ENCODE measurements at places on chromosomes 3 and 15.
A peak's percentile ranks its signal among the peaks of the same experiment; 100 is the strongest.

DNA sequence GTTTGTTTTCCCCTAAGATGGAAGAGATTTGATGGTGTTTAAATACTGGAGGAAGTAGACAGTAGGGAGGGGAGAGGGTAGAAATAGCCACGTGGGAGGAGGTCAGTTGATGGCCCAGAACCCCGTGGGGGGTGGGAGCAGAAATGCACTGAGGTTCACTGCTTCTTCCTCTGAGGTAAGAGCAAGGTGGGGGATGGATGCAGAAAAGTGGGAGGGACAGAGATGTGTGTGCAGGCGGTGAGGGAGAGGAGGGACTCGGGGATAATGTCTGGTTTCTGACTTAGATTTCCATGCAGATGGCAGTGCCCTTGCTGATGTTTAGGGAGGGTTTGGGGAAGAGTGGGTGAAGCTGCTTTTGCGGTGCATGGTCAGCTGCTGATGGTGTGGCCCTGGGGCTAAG is 102.9 kb downstream of the ARNT2 start:
- DNase-seq = no peak

- DNase-seq = no peak
These were observed 427.5 kb downstream of the PDCD6IP start for GRCh38 chr3:34225821-34226366.

- DNase-seq = no peak
These were observed 1155.5 kb downstream of the TBL1XR1 start for GRCh38 chr3:176041812-176042211.

DNA sequence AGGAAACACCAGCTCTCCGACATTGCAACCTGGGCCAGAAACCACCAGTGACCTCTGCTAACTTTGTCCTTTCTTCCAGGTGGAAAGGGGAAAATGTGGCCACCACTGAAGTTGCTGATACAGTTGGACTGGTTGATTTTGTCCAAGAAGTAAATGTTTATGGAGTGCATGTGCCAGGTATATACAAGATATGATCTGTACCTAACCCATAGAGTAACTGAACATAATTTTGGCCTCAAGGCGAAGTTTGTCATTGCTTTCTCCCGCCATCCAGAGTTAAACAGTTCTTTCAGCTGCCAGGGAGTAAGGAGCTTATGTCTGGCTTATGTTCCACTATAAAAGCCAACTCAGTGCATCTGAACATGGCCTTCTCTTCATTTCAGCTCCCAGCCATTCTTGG is 36.7 kb downstream of the HDC start:
- DNase-seq = no peak

DNA sequence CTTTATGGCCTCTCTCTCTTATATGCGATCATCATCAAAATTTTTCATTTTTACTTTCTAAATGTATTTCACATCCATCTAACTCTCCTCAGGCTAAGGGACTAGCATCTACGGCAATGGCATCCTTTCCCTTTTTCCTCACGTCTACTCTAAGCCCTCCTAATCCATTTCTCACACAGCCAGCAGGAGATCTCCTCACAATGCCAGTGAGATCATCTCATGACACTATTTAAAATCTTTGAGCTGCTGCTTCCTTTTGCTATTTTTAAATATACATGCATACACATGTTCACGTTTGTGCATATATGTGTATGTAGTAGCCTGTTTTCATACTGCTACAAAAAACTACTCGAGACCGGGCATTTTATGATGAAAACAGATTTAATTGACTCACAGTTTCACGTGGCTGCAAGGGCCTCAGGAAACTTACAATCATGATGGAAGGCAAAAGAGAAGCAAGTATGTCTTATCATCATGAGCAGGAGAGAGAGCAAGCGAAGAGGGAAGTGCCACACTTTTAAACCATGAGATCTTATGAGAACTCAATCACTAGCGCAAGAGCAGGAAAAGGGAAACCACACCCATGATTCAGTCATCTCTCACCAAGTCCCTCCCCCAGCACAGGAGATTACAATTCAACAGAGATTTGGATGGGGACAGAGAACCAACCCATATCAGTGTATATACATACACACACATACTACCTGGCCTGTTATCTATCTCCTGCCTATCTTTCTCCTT is 599.2 kb upstream of the ROBO1 start:
- no peak for DNase-seq

- DNase-seq = no peak
These were observed 4.9 kb upstream of the IFT57 start for GRCh38 chr3:108227131-108227530.

DNA sequence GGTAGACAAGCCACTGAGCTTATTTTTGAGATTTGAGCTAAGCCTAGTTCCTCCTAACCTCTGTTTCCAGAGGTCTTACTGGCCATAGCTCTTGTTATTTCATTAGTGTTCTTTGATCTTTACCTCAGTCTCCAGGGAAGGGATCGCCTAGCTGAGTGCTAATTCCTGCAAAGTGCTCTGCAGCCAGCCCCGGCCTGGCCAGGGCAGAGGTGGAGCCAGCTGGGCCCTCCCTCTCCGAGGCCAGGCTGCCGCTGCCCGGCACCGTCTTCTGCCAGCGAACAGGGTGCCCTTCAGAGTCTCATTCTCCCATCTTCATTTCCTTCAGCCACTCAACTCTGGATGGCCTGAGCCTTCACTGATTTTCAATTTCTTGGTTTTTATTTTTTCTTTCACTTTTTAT is 19.7 kb downstream of the FAN1 start:
- no peak for DNase-seq

GRCh38 chr15:99042892-99043291 is 35.3 kb upstream of the PGPEP1L start:
- no peak for DNase-seq

- peak; percentile 46 for DNase-seq
These were observed 162.9 kb downstream of the CHSY1 start for GRCh38 chr15:101088788-101089578.

- DNase-seq = no peak
These were observed 304.8 kb downstream of the LPP start for GRCh38 chr3:188458756-188459155.

DNA sequence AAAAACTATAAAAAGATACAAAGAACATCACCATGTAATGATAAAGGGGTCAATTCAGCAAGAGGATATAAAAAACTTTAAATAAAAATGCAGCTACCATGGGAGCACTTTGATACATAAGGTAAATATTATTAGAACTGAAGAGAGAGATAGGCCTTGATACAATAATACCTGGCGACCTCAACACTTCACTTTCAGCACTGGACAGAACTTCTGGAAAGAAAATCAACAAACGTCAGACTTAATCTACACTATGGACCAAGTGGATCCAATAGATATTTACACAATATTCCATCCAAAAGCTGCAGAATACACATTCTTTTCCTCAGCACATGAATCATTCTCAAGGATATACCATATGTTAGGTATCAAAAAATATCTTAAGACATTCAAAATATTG is 42.0 kb downstream of the WDR49 start:
- no peak for DNase-seq

DNA sequence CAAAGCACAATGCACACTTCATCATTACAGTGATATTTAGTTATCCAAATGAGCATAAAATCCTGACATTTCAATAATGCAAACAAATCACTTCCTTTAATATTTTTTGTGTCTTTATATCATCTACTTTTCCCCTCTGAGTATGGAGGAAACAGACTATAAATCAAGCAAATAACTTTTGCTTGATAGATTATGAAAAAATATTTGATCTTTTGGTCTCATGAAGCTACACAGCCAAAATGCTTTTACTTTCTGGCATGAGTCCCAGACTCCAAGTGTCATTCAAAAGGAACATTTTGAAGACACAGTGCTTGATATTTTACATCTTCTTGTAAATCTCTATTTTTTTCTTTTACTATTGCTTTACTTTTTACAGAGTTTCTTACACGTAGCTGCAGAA is 215.3 kb upstream of the ROBO1 start:
- DNase-seq = no peak

DNA sequence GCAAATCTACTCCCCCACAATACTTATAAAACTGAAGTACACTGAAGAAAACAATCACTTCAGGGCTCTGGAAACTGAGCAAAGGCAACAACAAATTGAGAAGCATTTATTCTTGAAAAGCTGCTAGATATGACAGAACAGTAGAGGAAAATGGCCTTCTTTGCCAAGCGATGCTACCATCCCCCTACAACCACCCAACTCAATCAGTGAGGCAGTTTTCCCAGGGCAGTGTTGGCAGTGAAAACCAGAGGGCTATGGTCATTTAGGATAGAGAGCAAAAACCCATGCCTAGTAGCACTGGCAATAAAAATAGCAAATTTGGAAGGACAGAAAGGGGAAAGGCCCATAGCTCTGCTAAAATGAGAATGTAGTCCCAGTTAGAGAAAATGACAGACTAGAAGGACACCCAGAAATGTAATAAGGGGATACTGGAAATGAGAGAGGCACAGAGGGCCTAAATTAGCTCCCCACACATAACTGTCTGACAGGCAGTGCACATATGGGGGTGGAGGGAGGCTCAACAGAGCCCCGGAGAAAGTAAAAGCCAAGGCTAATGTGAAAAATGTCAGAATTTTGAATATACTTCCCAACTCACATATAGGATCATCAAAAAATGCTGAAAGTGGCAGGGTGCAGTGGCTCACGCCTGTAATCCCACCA is 143.5 kb downstream of the GSK3B start:
- DNase-seq = no peak

- DNase-seq = no peak
These were observed 125.3 kb downstream of the IL5RA start for GRCh38 chr3:2984831-2985220.

GRCh38 chr15:68209735-68210408 is 4.7 kb upstream of the CALML4 start:
- no peak for DNase-seq

- no peak for DNase-seq
These were observed 2.5 kb upstream of the GREM1 start for GRCh38 chr15:32715276-32715675.

DNA sequence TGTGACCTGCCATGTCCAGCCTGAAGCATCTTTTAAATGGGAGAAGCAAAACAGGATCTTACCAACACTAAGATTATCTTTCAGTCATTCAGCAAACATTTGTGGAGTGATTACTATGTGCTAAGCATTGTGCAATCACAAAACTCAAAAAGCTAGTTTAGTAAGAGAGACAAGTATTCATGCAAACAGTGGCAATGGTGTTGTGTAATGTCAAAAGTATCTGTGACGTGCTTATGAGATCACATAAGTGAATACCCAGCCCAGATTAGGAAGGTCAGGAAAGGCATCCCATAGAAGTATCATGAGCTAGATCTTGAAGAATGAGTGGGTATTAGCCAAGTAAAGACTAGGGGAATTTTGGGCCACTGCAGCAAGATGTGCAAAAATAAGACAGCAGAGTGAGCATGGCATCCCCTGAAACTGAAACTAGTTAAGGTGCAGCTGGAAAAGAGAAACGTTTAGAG is 32.1 kb downstream of the SEC62 start:
- peak; percentile 3 for DNase-seq

- DNase-seq = peak; percentile 98
These were observed 54.6 kb downstream of the RBMS3 start for GRCh38 chr3:29335438-29335837.

- no peak for DNase-seq
These were observed 158.4 kb downstream of the TIGIT start for GRCh38 chr3:114452256-114452655.

DNA sequence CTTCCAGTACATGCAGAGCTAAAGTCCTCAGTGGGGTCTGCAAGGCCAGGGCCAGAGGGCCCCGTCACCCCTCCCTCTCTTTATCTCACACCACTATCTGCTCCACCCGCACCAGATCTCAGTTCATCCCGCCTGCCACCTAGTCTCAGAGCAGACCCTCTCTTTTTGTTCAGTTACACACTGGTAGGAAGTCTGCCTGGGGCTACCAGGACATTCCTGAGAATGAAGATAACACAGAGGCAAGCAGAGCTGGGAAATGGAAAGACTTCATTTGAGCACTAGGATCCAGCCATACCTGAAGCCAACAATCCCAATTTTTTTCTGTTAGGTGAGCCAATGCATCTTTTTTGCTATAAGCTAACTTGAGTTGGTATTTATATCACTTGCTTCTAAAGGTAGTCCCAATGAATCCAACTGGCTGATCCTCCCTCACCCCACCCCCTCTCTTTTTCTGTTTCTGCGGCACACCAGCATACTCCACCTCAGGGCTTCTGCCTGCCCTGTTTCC is 24.5 kb downstream of the ATP2B2 start:
- DNase-seq = no peak

GRCh38 chr3:30198162-30198561 is 408.2 kb upstream of the TGFBR2 start:
- no peak for DNase-seq

DNA sequence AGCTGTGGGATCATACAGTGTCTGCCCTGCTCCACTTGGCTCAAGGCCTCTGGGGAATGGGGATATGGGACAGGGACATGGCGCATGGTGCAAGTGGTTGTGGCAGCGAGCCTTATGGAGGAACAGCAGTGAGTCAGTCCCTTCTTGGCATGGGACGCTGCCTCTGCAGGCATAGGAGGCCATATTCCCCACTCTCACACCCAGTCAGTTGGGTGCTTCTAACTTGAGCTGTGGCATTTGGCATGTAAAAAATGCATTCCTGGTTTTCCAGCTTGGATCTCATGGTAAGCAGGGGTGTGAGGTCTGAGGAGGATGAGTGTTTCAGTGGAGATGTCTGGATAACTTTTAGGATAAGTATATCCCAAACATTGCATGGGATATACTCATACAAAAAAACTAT is 31.6 kb upstream of the UBE2Q2 start:
- DNase-seq = peak; percentile 20

- DNase-seq = no peak
These were observed 19.1 kb downstream of the FAM81A start for GRCh38 chr15:59457103-59457502.

DNA sequence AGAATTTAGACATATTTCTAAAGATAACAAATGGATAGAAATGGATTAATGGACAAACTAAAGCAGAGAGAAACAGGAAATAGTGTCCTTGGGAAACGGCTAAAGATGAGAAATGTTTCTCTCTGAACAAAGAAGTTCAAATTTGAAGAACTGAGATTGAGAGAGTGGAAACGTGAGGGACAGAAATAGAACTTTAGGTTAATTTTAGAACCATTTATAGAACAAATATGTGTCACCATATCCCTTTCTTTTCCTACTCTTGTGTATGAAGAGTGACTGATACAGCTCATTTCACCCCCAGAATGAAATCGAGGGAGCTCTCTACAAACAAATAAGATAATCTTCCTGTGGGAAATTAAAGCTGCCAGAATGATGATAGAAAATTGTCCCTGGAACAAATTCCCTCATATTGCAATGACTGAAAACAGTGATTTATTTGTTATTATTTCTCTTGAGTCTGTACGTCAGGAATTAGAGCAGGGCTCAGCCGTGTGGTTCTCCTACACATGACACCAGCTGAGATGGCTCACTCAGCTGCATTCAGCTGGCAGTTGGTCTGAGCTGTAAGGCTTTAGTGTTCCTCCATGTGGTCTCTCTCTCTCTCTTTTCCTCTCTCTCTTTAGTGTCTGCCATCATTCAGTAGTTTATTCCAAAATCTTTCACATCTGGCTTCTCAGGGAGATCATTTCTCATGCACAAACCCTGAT is 46.6 kb upstream of the ARPP21 start:
- no peak for DNase-seq

GRCh38 chr15:90004671-90005070 is 3.5 kb downstream of the ZNF710 start:
- DNase-seq = peak; percentile 91

- DNase-seq = peak; percentile 62
These were observed 4.0 kb upstream of the NR2F2 start for GRCh38 chr15:96326328-96327154.

Measured in RPMI7951 (cell line).